Cardiac atrium fibroblast (primary cell): ENCODE measurements at places on chromosomes 5 and 9. TPM values are rescaled to one million over a fixed set of nuclear protein-coding genes. Genes with fewer than 3 reads are reported as not detected.

The GRM6 gene
- not detected in 2 replicates for total RNA-seq

The GALNT12 gene
- total RNA-seq: 0.54 and 0.65 TPM in 2 replicates

The CCL28 gene
- total RNA-seq: 2.9 and 5.2 TPM in 2 replicates

The FOXD4 gene
- total RNA-seq: not detected in 2 replicates

The ERCC6L2 gene
- 27.3 and 29.8 TPM in 2 replicates for total RNA-seq

The ANGPTL2 gene
- total RNA-seq: 52.0 and 71.5 TPM in 2 replicates
